PC-9 (cell line): ENCODE measurements at places on chromosomes 4 and X. TPM values are rescaled to one million over a fixed set of nuclear protein-coding genes. Genes with fewer than 3 reads are reported as not detected.
A peak's percentile ranks its signal among the peaks of the same experiment; 100 is the strongest.

TMPRSS11F gene
- not detected in 2 replicates for total RNA-seq

PLCXD1 gene
- total RNA-seq = 8.7 and 9.0 TPM in 2 replicates

ZNF711 gene
- not detected in 2 replicates for total RNA-seq

FDCSP gene
- not detected in 2 replicates for total RNA-seq

GPR119 gene
- total RNA-seq = not detected in 2 replicates

AFP gene
- total RNA-seq = 0.92 and 1.7 TPM in 2 replicates

EDNRA gene
- not detected in 2 replicates for total RNA-seq

GYG2 gene
- 1.7 and 2.0 TPM in 2 replicates for total RNA-seq

TIGD2 gene
- 10.9 and 11.5 TPM in 2 replicates for total RNA-seq

FAM9C gene
- total RNA-seq = not detected in 2 replicates

GRCh38 chr4:171639540-171639939 lies 173.7 kb upstream of the GALNTL6 start:
- DNase-seq = no peak

DNA sequence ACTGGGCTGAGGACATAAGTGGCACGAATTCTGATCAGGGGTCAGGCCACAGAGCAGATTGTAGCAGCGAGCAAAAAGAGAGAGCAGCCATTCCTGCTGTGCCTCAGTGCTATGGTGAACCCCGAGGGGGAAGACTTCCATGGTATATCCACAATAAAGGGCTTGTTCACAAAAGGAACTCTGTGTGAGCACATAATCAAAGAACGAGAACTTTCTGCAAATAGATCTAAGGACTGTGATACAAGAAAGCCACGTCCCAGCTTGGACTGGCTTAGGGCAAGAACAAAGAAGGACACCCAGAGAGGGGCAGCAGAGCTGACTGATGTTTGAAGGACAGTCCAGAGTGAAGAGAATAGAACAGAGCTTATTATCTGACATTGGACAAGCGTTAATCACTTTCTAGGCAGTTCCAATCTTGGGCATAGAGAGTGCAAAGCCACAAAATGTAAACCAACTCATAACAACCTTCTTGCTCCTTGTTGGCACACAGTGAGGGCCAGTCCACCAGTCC lies 24.0 kb downstream of the PPEF2 start:
- no peak for DNase-seq

- DNase-seq = no peak
Observed at GRCh38 chr4:138238521-138239292, 3.4 kb downstream of the SLC7A11 start.

DNA sequence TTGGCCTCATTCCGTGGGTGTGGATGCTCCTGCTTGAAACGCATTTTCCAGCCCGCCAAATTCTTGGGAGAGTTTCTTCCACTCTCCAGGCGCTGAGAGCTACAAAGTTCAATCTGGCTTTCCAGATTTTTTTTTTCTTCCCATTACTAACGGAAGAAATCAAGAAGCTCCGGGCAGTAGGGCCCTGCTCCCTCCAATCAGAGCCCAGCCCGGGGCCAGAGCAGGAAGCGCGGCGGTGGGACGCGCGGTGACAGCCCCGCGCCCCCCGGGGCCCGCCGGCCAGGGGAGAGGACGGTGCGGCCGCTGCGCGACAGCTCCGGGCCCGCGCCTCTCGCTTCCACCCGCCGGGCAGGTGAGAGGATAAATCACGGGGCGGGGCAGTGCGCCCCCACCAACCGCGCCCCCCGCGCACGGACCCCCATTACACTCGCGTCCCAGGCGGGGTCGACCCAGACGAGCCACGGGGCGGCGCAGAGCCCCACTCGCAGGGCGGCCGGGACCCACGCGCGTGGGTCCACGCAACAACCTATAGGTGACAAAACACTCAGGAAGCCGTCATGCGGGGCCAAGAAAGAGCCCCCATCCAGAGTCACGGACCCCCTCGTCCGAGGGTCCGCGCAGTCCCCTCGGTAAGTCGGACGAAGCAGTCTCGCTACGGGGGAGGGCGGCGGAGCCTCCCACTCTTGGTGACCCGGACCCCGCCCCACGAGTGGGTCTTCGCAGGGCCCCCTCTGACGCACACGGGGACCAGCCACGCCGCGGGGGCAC lies 868 bp downstream of the AFAP1 start:
- DNase-seq = no peak

GRCh38 chr4:33482773-33483172 lies 2761.5 kb downstream of the ARAP2 start:
- no peak for DNase-seq

DNA sequence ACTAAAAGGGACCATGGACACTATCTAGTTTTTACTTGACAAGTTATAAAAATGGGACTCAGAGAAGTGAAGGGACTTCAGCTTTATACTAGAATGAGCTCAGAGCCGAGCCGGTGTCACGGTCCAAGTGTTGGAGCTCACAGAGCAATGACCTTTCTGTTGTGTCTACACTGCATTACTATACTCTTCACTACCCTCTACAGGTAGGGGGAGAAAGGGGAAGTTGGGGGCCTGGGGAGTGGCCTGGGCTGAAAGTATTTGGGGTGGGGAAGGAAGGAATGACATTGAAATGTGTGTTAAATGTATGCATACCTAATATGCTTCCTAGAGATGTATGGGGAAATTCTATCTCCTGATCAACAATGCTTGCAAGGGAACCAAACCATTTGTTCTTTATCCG lies 48.8 kb upstream of the HHIP start:
- DNase-seq = no peak

DNA sequence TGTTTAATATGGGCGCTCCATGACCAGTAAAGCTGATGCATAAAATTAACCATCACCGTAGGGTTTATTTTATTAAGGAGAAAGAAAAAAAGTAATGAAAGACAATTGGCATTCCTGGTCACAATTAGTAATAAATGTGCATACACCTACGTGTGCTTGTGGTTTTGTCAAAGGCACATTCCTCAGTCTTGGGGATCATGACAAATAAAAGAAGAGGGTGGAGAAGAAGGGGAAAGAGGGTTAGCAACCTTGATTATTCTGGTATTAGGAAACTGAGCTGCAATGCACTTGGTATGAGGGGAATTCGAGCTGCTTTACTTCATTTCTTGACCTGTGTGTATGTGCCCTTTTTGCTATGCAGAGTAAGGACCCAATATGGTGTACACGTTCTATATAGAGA lies 1798.3 kb upstream of the PCDH7 start:
- no peak for DNase-seq

DNA sequence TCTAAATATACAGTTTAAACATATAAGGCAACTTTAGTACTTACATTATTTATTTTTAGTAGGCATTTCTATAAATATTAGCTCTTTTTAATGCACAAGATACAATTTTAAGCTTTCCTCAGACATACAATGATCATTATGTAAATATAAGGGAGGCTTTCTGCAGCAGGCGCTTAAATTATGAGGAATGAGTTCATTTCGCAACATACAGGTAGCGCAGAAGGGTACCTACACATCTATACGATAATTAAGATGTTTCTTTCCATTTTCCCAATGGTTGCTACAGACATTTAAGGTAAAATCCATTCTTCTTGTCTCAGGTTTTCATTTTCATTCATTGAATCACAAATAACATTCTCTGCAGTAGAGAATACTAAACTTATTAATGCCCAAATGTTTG lies 1.2 kb downstream of the AASDH start:
- DNase-seq = no peak

DNA sequence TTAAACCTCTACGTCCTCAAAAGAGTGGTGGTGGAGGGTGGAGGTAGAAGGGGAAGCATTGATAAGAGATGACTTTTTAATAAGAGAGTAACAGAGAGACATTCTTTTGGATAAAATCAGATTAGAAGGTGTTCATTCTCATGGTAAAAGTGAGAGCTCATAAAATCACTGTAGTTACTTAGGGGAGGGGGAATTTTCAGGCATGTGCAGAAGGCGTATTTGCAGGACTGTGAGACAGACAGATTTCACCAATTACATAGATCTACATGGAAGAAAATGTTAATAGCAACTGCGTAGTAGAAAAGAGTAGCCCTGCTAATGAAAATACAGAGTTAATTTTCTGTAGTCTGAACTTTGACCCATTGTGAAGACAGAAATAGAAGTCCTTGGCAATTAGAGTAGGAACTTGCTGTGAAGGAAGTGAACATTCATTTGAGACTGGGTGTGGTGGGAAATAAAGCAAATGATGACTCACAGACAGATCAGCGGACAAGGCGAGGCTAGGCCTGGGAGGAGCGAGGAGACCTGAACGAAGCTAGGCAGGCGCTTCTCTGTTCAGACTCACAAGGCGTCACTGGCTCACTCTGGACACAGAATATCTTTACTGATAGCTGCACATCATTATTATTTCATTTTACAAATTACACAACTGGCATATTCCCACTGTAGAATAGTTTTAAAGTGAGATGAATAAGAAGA lies 57.2 kb upstream of the FAM9C start:
- peak; percentile 72 for DNase-seq

DNA sequence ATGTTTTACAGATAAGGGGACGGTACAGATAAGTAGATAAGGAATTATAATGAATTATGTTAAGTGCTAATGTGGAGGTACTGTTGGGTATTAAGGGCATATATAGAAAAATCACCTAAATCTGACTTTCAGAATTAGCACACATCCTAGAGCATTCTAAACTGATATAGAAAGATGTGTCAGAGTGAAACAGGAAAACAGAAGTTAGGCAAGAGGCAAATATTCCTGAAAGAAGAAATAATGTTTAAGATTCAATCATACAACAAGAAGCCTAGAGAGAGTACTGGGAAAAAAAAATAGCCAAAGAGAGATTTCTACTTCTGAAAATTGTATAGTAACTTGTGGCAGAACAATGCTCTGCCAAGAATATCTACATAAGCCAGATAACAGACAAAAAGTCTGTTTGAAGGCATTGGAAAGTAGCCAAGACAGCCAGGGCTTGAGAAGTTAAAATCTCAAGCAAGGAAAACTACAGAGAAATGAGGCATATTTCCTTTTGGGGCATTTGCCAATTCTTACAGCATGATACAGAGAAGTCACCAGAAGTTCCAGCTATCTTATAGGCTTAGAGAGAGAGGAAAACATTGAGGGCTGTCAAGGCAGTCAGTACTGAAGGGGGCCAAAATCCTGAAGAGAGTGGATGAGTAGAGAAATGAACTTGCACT lies 646.0 kb downstream of the RPA4 start:
- DNase-seq = no peak

GRCh38 chrX:12811658-12812057 lies 20.4 kb downstream of the PRPS2 start:
- no peak for DNase-seq

- no peak for DNase-seq
Observed at GRCh38 chrX:134202561-134202960, 34.4 kb upstream of the CCDC160 start.

DNA sequence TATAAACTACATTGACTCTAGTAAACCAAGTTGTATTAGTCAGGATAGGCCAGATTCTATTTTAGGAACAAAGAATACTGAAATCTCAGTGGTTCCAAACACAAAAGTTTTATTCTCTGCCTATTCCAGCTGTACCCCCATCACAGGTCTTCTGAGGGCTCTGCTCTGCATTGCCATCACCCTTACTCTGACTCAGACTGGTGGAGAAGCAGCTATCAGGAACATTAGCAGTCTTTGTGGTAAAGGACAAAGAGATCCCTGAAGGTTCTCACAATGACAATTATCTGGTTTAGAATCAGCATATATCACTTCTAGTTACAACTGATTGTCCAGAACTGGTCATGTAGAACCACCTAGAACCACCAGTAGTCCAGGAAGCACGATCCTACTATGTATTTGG lies 251.1 kb downstream of the GLUD2 start:
- DNase-seq = no peak

DNA sequence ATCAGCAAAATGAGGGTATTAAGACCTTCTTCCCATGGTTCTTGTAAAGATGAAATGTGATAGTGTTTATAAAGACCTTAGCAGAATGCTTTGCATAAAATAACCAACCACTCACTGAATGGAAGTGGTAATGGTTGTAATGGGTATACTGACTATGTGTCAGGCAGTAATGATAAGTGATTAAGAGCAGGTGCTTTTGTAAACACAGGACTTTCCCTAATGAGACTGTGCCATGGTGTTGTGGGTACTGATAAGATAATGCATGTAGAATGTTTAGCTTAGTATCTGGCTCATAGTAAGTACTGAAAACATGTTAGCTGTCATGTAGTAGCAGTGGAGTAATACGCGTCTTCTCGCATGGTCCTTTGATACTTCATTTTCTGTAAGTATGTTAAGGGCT lies 6.9 kb downstream of the LSM6 start:
- no peak for DNase-seq

GRCh38 chrX:40573763-40574162 lies 7.0 kb upstream of the ATP6AP2 start:
- peak; percentile 10 for DNase-seq

- no peak for DNase-seq
Observed at GRCh38 chr4:117093571-117093970, 8.2 kb upstream of the TRAM1L1 start.

GRCh38 chr4:94978904-94979303 lies 221.1 kb downstream of the BMPR1B start:
- DNase-seq = no peak

GRCh38 chrX:3191201-3191600 lies 149.9 kb downstream of the ARSF start:
- no peak for DNase-seq

DNA sequence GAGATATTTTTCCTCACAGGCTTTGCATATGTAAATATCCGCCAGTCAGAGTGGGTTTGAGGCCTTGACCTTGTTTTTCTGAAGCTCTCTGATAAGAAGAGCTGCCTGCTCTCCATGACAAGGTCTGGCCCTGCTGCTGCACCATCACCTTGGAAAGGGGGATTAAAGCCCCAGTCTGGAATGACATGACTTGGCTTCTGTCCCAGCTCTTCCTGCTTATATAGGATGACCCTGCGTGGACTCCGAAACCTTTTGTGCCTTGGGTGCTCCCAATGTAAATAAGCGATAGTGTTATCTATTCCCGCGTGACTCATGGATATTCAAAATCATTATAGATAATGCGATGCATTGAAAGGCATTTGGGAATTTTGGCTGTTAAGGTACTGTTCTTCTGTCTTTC lies 139.3 kb downstream of the BMPR1B start:
- DNase-seq = no peak

- no peak for DNase-seq
Observed at GRCh38 chr4:155514628-155515027, 137.9 kb upstream of the MAP9 start.

DNA sequence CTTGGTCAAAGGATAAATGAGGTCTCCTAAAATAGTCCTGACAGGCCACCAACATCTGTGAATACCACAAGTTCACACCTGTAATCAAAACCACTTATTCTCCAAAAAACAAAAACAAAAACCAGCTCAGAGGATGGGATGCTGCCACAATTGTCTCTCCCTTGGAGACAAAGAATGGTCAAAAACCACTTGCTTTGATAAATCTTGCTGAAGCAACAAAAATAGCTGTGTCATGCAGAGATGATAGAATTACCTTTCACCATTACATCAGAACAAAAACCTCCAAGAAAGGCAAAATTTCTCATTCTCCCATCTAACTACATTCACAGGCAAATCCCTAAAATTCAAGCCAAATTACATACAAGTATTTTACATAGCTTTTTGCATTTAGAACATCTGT lies 180.4 kb downstream of the MAML3 start:
- no peak for DNase-seq

DNA sequence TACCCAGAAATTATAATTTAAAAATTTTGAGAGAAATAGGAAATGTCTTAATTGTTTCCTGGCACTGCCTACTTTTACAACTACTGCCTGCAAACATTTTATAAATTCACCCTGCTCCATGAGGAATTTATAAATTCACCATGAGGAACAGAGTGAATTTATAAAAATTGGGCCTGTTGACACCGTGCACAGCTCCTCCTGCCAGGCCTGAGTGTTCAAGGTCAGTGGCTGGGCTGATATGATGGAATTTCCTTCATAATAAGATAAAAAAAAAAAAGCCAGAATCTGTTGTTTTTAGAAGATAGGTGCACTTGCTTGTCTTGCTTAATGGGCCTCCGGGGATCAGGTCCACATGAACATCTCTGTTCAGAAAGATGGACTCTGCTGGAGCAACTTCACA lies 151.7 kb upstream of the RASGEF1B start:
- no peak for DNase-seq
